ENCODE measurements at places on chromosomes 16 and 17.
A peak's percentile ranks its signal among the peaks of the same experiment; 100 is the strongest.

GRCh38 chr17:75614006-75614405 is 19.2 kb upstream of the SMIM5 start:
- no peak for DNase-seq

GRCh38 chr17:81066771-81067315 is 31.9 kb downstream of the BAIAP2 start:
- DNase-seq: no peak

DNA sequence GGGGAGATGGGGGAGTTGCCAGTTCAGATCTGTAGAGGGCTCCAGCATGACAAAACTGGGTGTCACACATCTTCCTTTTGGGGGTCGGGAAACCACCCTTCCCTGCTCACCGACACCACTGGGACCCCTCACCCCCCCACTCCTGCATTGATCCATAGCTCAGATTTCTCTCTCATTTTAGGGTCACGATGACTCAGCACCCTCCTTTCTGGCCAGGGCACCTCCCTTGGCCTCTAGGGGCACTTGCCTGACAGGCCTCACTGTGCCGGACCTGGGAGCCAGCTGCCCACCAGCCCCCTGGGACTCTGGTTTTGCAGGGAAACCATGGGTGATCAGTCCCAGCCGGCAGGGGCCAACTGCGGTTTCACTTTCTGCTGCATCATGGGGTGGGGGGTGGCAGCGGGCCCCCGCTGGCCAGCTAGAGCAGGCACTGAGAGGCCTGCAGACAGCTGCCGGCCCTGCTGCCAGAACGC is 239.4 kb downstream of the MRTFB start:
- DNase-seq: peak; percentile 34

DNA sequence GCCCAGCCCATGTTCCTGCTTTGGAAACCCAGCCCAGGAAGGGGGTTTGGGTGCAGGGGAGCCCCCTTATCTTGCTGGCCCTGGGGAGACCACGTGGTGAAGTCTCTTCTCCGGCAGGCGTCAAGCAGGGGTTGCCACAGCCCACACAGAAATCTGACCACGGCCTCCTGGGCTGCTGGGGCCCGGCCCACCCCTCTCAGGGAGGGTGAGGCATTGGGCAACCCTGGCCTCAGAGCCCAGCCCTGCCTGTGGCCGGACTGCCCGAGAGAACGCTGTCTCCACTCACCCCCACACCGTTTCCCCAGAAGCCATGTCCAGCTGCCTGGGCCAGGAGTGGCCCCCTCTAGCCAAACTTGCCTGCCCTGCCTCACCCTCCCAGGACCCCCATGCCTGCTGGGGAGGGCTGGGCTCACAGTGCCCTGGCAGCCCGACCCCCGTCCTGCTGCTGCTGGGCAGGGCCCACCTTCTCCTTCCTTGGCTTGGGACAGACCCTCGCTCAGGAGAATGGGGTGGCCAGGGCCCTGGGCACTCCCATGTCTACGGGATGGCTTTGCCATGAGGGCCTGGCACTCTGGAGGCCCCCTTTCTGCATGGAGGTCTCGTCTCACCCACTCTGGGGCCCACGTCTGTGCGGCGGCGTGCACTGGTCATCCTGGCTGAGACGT is 6.7 kb downstream of the RPUSD1 start:
- DNase-seq: no peak

- no peak for DNase-seq
Measured at GRCh38 chr17:52156576-52157570, 1.6 kb downstream of the CA10 start.
